GM23338 (cell line): ENCODE measurements at places on chromosomes 13 and 19.

- DNase-seq: peak; percentile 86
Observed at GRCh38 chr19:47247308-47247990, 8.9 kb upstream of the CCDC9 start.

DNA sequence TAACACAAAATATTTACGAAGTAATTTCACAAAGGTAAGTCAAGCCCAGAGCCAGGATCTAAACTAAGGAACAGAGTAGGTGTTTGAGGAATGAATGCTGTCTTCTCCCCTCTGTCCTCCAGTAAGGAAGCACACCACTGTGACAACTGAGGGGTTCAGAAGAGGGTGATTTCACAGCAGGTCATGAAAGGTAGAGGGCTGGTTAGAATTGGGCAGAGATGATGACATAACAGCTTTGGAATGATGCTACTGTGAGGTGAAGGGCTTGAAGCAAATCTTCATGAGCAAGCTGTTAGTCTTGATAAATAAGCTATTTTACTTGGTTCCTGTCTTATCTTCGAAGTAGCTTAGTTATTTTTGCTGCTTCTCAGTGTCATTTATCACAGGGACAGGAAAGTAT lies 498.6 kb downstream of the FGF9 start:
- DNase-seq: no peak

DNA sequence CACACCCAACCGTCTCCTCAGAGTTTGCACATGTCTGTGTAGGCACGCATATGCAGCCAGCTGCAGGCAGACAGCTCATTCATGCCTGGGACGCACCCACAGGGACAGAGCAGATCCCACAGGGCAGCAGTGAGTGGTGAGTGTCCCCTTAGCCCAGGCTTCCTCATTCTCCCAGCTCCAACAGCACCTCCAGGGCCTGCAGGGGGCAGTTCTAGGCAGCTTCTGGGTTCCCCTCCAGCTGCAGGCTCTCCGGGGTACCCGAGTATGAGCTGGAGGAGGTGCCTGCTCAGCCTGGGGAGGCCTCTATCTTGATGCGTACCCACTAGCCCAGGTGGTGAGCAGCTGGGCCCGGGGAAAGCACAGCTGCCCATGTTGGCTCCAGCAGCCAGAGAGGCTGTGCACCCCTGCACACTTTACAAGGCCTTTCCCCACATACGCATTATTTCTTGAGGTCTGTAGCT lies 1.3 kb upstream of the SHANK1 start:
- no peak for DNase-seq

GRCh38 chr13:88896466-88896865 lies 1225.3 kb downstream of the SLITRK5 start:
- DNase-seq: no peak

DNA sequence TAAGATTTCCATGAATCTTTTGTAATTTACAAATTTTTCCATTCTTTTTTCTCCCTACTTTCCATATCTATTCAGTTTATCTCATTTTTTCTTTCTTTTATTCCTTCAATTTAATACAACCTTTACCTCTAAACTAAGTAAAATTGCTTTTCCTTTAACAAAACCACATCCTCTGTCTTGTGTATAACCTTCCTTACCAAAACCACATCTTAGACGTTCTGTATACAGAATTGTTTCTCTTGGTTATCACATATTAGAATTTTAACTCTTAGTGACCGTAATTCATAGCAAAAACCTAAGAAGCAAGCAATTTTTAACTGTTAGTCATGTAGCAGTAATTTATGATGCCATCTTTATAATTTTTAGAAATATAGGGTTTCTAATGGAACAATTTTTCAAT lies 15.0 kb downstream of the PPP5C start:
- DNase-seq: no peak

DNA sequence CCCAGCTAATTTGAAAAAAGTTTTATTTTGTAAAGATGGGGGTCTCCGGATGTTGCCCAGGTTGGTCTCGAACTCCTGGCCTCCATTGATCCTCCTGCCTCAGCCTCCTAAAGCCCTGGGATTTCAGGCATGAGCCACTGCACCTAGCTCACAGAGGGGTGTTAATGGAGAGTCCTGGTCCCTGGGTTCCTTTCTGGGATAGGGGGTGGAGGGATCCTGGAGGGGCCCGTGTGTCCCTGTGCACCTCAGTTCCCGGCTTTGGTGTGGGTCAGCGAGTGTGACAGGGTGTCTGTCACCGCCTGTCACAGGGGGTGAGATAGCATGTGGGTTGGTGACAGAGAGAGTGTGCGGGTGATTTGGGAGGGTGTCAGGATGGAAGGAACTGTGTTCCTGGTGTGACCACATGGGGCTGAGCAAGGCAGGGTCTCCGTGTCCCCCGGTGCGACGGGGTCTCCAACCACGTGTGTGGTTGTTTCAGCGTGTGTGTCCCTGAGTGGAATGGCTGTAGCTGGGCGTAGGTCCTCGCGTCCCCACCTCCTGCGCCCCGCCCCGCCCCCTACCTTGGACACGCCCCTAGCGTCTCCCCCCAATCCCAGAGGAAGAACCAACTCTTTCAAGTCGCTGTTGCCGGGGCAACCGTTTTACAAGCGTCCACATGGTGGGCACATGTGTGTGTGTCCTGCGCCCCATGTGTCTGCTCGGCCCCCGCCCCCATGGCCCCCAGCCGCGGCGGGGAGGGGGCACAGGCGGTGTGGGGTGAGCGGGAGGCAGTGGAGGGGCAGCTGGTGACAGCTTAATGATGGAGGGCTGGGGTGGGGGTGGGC lies 2.9 kb upstream of the NRTN start:
- DNase-seq: peak; percentile 97

DNA sequence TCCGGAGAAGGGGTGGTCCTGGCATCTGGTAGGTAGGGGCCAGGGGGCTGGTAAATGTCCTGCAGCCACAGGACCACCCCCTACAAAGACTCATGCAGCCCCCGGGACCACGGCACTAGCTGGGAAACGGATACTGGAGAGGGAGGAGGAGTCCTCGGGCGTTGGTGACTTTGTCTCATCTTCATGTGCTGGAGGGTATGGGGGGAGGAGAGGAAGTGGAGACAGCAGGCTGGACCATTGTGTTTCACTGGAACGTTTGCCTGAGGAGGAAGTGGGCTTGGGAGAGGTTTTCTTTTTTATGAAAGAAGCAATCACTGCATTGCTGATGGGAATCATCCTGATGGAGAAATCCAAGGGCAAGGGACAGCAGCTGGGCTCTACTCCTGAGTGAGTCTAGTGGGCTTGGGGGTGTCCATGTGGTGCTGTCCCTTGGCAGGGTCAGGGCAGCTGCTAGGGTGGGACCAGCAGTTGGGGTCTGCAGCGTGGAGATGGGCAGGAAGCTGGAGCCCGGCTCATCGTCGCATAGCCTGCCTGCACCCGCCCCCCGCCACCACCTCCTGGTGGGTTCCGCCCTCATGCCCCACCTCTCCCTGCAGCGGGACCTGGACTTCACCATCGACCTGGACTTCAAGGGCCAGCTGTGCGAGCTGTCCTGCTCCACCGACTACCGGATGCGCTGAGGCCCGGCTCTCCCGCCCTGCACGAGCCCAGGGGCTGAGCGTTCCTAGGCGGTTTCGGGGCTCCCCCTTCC lies 1.7 kb upstream of the ADM5 start:
- DNase-seq: peak; percentile 55

- no peak for DNase-seq
Observed at GRCh38 chr13:21164631-21165030, 11.7 kb downstream of the SKA3 start.

DNA sequence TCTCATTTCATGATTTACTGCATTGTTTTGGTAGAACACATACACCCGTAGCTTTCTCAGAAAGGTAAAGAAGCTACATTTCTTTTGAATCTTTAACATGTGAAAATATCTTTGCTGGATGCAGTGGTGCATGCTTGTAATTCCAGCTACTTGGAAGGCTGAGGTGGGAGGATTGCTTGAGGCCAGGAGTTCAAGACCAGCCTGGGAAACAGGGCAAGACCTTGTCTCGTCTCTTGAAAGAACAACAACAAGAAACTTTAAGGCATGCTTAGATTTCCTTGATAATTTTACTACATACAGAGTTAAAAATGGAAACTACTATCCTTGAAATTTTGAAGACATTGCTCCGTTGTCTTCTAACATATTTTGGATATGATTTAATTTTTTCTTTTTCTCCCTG lies 7.7 kb downstream of the RNF113B start:
- no peak for DNase-seq

GRCh38 chr19:35000647-35001501 lies 751 bp downstream of the GRAMD1A start:
- DNase-seq: peak; percentile 69

- no peak for DNase-seq
Observed at GRCh38 chr13:42334329-42334706, 62.4 kb downstream of the AKAP11 start.

DNA sequence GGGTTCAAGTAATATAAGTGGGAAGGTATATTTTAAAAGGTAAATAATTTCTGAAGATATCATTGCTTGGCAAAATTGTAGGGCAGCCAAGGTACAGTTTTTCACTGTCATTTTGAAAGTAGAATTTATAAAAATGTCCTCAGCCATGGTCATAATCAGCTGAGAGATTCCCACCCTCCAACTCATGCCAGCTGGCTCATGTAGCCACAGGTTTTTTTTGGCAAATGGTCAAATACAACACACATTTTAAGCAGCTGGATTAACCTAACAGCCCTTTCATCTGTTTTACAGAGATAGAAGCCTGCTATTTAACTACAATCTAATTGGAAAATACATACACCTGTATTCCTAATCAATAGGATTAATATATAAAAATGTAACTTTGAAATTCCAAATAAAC lies 619.2 kb upstream of the SGCG start:
- DNase-seq: no peak

GRCh38 chr19:49889687-49890348 lies 6.9 kb downstream of the IL4I1 start:
- peak; percentile 94 for DNase-seq

DNA sequence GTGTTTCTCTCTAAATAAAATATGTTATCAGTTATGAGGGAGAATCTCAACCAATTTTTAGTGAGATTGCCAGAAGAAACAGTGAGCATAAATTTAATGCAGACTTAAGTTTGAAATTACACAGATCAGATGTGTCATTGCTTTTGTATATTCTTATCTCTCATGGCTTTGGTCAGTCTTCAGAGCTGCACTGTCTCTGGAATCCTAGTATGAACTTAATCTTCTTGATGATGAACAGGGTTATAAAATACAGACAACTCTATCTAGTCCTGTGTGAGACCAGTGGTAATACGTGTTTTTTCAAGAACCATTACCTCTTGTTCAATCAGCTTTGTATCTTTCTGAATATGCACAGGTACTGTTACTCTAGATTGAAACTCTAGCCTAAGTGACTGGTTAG lies 528.0 kb downstream of the DACH1 start:
- no peak for DNase-seq

GRCh38 chr13:45623516-45624090 lies 8.1 kb upstream of the ERICH6B start:
- DNase-seq: peak; percentile 48

GRCh38 chr19:7832781-7833180 lies 2.8 kb downstream of the EVI5L start:
- no peak for DNase-seq

- no peak for DNase-seq
Observed at GRCh38 chr19:7645656-7646425, 8.9 kb downstream of the STXBP2 start.

- DNase-seq: no peak
Observed at GRCh38 chr19:39381910-39382611, 8.8 kb downstream of the PAF1 start.

- DNase-seq: no peak
Observed at GRCh38 chr13:98942997-98943396, 34.9 kb downstream of the DOCK9 start.

DNA sequence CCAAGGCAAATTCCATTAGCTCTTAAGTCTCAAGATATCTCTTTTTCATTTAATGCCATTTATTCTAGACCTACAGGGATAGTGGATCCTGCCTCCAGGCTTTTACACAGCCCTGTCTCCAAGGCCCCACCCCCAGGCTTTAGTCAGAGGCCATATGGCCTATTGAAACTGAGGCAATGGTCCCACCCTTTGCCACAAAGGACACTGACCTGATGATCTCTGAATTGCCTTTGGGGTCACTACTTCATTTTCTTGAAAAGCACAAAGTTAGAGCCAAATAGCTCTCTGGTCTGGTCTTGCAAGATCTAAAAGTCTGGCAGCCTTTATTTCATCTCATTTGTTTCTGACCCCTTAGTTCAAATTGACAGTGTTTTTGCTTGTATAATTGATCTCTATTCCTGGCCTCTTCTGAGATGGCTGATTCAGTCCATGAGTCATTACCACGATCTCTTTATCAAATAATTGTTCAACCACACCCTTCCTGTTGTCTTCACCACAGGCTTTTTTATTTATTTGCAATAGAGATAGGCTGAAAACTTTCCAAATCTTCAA lies 209.8 kb downstream of the FGF14 start:
- no peak for DNase-seq

GRCh38 chr13:112902101-112902651 lies 66.8 kb upstream of the MCF2L start:
- no peak for DNase-seq

DNA sequence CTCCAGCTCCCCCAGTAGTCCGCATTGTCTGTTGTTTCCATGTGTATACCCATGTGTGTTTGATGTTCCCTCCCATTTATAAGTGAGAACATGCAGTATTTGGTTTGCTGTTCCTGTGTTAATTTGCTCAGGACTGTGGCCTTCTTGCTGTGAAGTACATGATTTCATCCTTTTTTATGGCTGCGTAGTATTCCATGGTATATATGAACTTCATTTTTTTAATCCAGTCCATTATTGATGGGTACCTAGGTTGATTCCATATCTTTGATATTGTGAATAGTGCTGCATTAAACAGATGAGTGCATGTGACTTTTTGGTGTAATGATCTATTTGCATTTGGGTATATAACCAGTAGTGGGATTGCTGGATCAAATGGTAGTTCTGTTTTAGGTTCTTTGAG lies 175.2 kb downstream of the PDS5B start:
- no peak for DNase-seq

DNA sequence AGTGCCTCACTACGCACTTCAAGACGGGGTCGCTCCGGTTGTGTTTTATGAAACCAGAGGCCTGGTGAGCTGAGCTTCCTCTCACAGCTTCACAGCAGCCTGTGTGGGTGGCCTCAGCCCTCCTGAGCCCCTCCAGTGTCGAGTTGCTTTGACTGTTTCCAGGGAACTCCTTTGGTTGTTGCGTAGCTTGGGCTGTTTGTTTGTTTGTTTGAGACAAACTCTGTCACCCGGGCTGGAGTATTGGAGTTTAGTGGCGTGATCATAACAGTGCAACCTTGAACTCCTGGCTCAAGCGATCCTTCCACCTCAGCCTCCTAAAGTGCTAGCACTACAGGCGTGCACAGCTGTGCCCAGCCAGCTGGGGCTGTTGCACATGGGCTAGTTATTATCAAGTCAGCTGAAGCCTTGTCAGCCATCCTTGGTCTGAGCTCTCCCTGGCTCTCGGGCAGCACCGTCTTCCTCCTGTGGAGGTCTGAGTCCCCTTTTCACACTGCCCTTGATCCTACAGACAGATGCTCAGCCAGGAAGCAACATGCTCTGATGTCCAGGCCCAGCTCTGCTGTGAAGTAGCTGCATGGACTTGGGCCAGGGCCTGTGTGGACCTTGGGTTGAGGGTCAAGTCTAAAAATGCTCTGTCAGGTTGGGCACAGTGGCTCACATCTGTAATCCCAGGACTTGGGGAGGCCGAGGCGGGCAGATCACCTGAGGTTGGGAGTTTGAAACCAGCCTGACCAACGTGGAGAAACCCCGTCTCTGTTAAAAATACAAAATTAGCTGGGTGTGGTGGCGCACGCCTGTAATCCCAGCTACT lies 10.2 kb downstream of the DOT1L start:
- DNase-seq: no peak

GRCh38 chr13:46369506-46370277 lies 17.4 kb downstream of the RUBCNL start:
- no peak for DNase-seq
